Endothelial cell of umbilical vein (primary cell): ENCODE measurements at places on chromosomes 7 and 10. TPM values are rescaled to one million over a fixed set of nuclear protein-coding genes. Genes with fewer than 3 reads are reported as not detected.

- H3K27ac ChIP-seq, result no peak overlapping the region
- H3K4me1 ChIP-seq, result peaks cover 14% of the 10 kb centered on the region
- no peaks in the 10 kb centered on the region for H3K27me3 ChIP-seq
These were observed 135.9 kb downstream of the LRRN3 start for GRCh38 chr7:111226800-111227199.

The SKIDA1 gene
- polyA plus RNA-seq, result 0.11 and 0.21 TPM in 2 replicates

DNA sequence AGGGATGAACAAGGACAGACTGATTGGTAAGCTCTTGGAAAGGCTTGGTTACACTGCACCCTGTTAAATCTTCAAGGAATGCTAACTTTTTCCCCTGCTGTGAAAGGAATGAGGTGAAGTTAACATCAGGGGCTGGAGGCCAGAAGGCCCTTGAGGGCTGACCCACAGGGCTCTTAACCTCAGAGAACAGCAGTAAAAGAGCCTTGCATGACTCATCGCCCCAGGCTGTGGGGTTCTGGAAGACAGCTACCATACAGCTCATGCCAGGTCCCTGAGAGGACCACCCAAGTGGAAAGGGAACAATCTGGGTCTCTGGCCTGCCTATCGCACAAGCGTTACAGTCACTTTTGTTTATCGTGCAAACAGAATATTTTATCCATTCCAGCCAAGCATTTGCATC, 54.4 kb downstream of the CYP2C9 start:
- DNase-seq, result no peak
- no peaks in the 10 kb centered on the region for H3K27me3 ChIP-seq
- H3K4me1 ChIP-seq, result no peaks in the 10 kb centered on the region
- H3K36me3 ChIP-seq, result no peaks in the 10 kb centered on the region
- H3K27ac ChIP-seq, result no peak overlapping the region

DNA sequence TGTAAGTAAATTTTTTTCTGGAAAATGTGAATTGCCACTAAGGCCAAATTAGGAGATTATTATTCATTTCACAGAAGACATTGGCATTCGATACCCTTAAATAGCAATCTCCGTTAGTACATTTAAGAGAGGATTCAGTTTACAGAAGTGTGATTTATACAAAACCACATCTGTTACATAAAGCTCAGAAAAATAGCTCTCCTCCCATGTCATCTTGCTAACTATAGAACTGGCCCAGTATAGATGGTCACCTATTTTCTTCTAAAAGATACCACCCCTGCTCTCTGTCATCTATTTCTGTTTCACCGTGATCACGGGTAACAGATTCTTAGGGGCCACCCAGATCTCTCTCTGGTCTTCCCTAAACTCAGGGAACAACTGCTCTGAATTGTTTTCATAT, 119.1 kb downstream of the HIP1 start:
- H3K27me3 ChIP-seq, result no peaks in the 10 kb centered on the region
- DNase-seq, result no peak
- no peaks in the 10 kb centered on the region for H3K4me1 ChIP-seq
- H3K4me3 ChIP-seq, result no peak overlapping the region

The CAPZA2 gene
- 35.4 and 48.1 TPM in 2 replicates for polyA plus RNA-seq

DNA sequence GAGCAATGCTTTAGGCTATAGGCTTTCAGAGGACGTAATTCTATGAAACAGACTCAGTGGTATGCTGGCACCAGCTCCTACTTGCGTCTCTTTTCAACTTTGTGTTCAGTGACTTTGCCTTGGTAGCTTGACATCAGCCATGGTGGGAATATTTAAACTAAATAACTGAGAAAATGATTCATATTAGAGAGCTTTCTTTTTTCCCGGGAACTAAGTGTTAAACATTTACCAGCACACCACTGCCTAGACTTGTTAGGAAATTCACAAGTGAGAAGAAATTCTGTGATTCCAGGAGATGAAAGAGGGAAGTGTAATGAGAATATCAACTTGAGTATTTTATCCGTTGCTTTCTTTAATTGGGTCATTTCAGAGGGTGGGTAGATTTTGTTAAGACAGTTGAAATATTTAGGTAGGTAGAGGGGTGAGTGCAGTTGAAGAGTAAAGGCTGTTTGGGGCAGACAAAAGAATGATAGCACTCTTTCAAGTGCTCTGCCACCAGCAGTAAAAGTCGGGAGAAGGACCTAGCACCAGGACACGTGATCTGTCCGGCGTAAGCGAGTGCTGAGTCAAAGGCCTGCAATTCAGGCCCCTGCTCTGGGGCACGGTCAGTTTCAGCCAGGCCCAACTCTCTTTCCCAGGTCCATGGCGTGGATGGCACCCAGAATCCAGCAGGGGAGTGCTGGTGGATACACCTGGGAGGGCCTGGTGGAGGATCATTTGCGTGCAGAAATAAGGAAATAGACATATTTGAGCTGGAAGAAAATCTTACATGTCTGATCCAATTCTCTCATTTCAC, 206.3 kb downstream of the SNX10 start:
- no peak overlapping the region for H3K27ac ChIP-seq
- no peak overlapping the region for H3K4me3 ChIP-seq

DNA sequence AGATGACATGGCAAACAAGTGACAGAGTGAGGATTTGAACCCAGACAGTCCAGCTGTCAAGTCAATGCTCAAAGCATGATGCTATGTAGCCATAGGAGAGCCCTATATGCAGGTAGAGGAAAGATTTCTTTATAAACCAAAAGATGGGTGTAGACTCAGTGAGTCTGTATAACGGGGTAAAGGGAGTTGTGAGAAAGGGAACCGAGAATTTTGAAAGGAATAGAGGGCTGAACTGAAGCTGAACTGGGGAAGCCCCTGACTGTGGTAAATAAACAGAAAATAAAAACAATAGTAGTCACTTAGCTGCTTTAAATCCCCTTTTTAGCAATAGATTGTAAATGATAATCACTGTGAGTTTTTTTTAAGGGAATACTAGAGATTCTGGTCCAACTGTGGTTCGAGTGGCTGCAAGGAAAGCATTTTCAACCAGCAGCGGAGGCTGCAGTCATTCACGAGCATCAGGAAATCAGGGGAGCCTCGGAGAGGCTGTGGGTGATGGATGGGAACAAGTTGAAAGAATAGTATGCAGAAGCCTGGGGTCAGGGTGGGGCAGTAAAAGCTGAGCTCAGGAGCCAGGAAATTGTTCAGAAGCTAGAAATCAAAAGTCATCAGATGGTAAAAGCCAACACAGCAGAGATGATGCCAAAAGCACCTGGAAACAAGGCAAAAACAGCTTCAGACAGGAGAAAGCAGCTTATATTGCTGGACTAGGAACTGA, 393.5 kb downstream of the GFRA1 start:
- H3K4me3 ChIP-seq, result no peak overlapping the region
- H3K27me3 ChIP-seq, result no peaks in the 10 kb centered on the region
- no peaks in the 10 kb centered on the region for H3K36me3 ChIP-seq
- H3K27ac ChIP-seq, result no peak overlapping the region
- H3K4me1 ChIP-seq, result no peaks in the 10 kb centered on the region
- DNase-seq, result no peak

DNA sequence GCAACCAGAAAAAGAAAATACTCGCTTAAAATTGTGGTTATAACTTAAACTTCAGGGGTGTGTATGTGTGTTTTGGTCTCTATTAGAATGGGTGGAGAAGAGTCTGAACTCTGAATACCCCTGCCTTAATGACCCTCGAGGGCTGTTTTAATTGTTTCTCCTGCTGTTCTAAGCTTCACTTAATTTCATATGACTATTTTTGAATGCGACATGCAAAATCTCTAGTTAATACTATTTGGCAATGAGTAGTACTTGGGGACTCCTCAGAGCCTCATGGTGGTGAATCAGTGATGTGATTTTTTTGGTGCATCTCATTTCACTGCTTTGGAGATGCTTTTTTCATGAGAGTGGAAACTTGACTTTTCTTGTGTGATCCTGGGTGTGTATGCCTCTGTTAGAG, 178.6 kb downstream of the CDK14 start:
- DNase-seq, result no peak
- H3K27ac ChIP-seq, result no peak overlapping the region
- H3K27me3 ChIP-seq, result no peaks in the 10 kb centered on the region
- H3K4me3 ChIP-seq, result no peak overlapping the region
- no peaks in the 10 kb centered on the region for H3K4me1 ChIP-seq

The PDE6C gene
- polyA plus RNA-seq, result not detected in 2 replicates

The PPP1R9A gene
- 0.32 and 0.50 TPM in 2 replicates for polyA plus RNA-seq

GRCh38 chr7:85622059-85622458, 435.2 kb upstream of the SEMA3D start:
- no peaks in the 10 kb centered on the region for H3K36me3 ChIP-seq
- H3K27ac ChIP-seq, result no peak overlapping the region
- no peaks in the 10 kb centered on the region for H3K27me3 ChIP-seq
- no peaks in the 10 kb centered on the region for H3K4me1 ChIP-seq
- DNase-seq, result no peak
- no peak overlapping the region for H3K4me3 ChIP-seq

DNA sequence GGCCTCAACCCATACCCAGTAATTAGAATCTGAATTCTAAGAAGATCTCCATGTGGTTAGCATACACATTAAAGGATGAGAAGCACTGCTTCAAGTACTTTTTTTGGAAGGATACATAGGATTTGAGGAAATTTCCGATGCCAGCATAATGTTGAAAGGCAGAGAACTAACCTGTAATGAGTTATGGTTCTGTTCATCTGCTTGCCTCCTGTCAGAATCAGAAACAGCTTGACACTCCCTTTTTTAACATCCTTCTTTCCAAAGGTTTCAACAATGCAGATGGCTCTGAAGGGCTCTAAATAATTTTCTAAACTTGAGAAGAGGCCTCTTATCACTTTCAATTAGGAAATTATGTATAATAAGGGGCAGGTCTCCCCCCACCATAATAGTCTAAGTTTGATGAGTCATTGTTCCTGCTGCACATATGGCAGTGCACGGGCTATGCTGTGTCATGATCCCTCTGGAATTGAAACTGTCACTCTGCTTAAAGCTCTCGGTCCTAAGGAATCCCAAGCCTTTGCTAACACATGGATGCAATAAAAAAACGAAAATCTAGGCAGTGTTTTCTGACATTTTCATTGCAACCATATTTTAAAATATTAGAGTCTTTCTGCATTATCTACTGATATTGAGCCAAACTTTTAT, 291.2 kb upstream of the FZD1 start:
- no peaks in the 10 kb centered on the region for H3K27me3 ChIP-seq
- no peaks in the 10 kb centered on the region for H3K36me3 ChIP-seq
- H3K4me3 ChIP-seq, result no peak overlapping the region
- H3K27ac ChIP-seq, result no peak overlapping the region
- no peak for DNase-seq

The EPHB6 gene
- polyA plus RNA-seq, result 0.62 and 0.86 TPM in 2 replicates

GRCh38 chr7:155527664-155528063, 18.7 kb downstream of the CNPY1 start:
- no peak overlapping the region for H3K27ac ChIP-seq
- H3K4me3 ChIP-seq, result no peak overlapping the region
- H3K36me3 ChIP-seq, result no peaks in the 10 kb centered on the region
- H3K4me1 ChIP-seq, result no peaks in the 10 kb centered on the region

The CYP26C1 gene
- 0.12 and 0.18 TPM in 2 replicates for polyA plus RNA-seq

The CFTR gene
- polyA plus RNA-seq, result 0.03 TPM in 1 of 2 replicates, not detected in the other

The SUN3 gene
- not detected in 2 replicates for polyA plus RNA-seq

- DNase-seq, result no peak
- no peaks in the 10 kb centered on the region for H3K4me1 ChIP-seq
- no peak overlapping the region for H3K4me3 ChIP-seq
- H3K27ac ChIP-seq, result no peak overlapping the region
- H3K27me3 ChIP-seq, result no peaks in the 10 kb centered on the region
These were observed 399.0 kb downstream of the GRID1 start for GRCh38 chr10:85967594-85967993.

DNA sequence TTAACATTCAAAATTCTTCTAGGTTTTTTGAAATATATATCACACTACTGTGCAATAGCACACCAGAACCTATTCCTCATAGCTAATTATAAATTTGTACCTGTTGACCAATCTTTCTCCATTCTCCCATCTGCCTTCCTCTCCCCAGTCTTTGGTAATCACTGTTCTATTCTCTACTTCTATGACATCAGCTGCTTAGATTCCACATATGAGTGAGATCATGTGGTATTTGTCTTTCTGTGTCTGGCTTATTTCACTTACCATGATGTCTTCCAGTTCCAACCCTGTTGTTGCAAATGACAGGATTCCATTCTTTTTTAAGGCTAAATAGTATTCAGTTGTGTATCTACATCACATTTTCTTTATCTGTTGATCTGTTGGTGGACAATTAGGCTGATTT, 54.4 kb upstream of the CCDC6 start:
- H3K27ac ChIP-seq, result no peak overlapping the region
- H3K27me3 ChIP-seq, result no peaks in the 10 kb centered on the region
- no peaks in the 10 kb centered on the region for H3K4me1 ChIP-seq
- H3K36me3 ChIP-seq, result no peaks in the 10 kb centered on the region
- no peak overlapping the region for H3K4me3 ChIP-seq

- peaks cover 23% of the 10 kb centered on the region for H3K4me1 ChIP-seq
- no peak overlapping the region for H3K27ac ChIP-seq
- no peak for DNase-seq
- H3K36me3 ChIP-seq, result no peaks in the 10 kb centered on the region
- H3K4me3 ChIP-seq, result no peak overlapping the region
- peaks cover 18% of the 10 kb centered on the region for H3K27me3 ChIP-seq
These were observed 35.1 kb upstream of the GRID1 start for GRCh38 chr10:86401588-86402282.

DNA sequence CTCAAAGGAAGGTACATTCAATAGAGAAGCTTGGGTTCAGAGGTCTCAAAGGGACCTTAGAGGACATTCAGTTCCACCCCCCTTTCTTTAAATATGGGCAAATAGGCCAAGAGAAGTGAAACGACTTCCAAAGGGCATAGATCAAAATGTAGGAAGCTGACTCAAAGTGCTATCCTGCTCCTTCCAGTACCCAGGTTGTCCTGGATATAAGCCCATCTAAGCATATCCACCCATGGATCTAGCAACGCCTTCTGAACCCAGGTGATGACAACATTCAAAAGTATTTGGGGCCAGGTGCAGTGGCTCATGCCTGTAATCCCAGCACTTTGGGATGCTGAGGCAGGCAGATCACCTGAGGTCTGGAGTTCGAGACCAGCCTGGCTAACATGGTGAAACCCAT, 5.3 kb downstream of the ATXN7L1 start:
- no peak for DNase-seq
- no peaks in the 10 kb centered on the region for H3K27me3 ChIP-seq
- H3K4me3 ChIP-seq, result no peak overlapping the region

DNA sequence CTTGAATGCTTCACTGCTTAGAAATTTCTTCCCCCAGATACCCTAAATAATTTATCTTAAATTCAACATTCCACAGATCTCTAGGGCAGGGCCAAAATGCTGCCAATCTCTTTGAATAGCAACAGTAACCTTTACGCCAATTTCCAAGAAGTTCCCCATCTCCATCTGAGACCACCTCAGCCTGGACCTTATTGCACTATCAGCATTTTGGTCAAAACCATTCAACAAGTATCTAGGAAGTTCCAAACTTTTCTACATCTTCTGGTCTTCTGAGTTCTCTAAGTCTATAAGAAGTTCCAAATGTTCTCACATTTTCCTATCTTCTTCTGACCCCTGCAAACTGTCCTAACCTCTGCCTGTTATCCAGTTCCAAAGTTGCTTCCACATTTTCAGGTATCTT, 1306.9 kb upstream of the SORCS1 start:
- DNase-seq, result no peak
- H3K36me3 ChIP-seq, result no peaks in the 10 kb centered on the region
- H3K4me1 ChIP-seq, result no peaks in the 10 kb centered on the region
- H3K27ac ChIP-seq, result no peak overlapping the region
- no peak overlapping the region for H3K4me3 ChIP-seq
